ENCODE measurements at places on chromosomes 5 and 9.

DNA sequence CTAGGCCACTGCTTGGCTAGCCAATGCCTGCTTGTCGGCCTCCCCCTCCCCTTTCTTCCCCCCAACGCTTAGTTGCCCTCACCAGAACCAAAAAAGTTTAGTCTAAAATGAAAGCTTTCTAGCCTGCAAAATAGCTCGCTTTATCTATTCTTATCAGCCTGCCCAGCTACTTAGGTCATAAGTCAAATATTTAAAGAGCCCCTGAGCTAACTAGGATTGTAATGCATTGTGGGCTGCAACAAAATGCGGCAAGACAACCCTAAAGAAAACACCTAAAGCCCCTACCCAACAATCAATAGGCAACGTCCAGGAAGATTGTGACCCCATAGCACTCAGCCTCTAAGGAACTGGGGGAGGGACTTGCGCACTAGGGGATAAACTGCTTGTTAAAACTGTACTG is 38.6 kb upstream of the PCSK5 start:
- DNase-seq, result no peak

GRCh38 chr5:52987711-52988331 is 1.3 kb upstream of the ITGA2 start:
- no peak for DNase-seq

GRCh38 chr5:64923151-64923685 is 154.5 kb downstream of the CWC27 start:
- no peak for DNase-seq

DNA sequence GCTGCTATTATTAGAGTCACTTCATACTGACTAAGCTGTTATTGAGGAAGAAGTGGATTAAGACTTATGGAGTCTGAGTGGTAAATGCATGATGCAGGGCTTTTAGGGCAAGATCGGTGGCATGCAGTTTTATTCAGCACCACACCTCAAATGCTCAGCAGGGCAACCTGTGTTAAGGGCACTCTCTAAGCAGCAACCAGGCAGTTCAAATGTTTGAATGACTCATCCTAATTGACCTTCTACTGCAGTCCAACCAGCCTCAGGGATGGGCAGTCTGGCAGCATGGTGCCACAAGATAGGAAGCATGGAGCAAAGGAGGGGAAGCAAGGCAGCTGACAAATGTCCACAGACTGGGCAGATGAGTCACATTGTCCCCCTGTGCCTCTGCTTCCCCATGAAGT is 80.2 kb upstream of the MIER3 start:
- no peak for DNase-seq

DNA sequence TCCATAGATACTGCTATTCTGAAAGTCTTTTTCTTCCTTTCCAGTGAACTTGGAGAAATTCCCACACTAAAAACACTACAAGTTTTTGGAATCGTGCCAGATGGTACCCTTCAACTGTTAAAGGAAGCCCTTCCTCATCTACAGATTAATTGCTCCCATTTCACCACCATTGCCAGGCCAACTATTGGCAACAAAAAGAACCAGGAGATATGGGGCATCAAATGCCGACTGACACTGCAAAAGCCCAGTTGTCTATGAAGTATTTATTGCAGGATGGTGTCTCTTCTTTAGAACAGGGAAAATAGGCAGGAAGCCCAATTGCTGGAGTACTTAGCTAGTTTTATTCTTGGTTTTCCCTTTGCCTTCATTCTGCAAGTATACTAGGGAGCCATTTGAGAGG is 29.9 kb downstream of the SKP2 start:
- no peak for DNase-seq

GRCh38 chr5:169717288-169717687 is 80.2 kb downstream of the DOCK2 start:
- DNase-seq, result no peak

- DNase-seq, result no peak
Observed at GRCh38 chr5:63820577-63820976, 141.7 kb downstream of the HTR1A start.

- DNase-seq, result no peak
Observed at GRCh38 chr5:114858665-114859437, 310.9 kb downstream of the TRIM36 start.

DNA sequence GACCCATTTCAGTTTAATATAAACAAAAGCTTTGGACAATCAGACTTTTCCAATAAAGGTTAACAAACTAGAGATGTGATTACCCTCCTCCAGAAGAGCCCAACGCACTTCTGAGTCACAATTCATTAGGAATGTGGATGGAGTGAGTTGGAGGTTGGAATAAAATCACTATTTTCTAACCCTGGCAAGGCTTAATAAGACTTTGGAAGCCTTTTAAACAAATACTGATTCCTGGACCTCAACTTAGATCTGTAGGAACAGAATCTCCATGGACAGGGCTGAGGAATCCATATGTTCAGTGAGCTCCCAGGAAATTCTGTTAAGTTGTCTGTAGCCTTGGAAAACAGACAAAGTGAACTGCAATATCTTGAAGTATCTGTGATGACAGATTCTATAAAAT is 233.5 kb upstream of the ELL2 start:
- DNase-seq, result no peak

- no peak for DNase-seq
Observed at GRCh38 chr9:114031948-114032840, 45.9 kb downstream of the AMBP start.

- DNase-seq, result no peak
Observed at GRCh38 chr5:27701931-27702903, 663.8 kb upstream of the CDH9 start.

DNA sequence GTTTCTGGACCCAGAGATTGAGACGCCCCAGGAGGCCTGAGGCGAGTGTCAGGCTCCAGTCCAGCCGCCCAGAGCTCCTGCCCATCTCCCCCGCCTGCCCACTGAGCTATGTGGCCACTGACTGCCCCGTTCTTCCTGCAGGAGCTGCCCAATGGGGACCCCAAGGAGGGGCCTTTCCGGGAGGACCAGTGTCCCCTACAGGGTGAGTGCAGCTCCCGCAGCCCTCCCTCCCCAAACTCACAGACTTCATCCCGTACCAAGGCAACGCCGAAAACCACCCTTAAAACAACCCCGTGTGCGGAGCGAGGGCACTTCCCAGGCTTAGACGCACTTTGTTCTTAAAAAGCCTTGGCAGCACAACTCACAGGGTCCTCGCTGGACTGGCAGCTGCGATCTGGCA is 23.4 kb downstream of the NKD2 start:
- no peak for DNase-seq

- DNase-seq, result no peak
Observed at GRCh38 chr9:95204710-95205109, 112.8 kb downstream of the FANCC start.

DNA sequence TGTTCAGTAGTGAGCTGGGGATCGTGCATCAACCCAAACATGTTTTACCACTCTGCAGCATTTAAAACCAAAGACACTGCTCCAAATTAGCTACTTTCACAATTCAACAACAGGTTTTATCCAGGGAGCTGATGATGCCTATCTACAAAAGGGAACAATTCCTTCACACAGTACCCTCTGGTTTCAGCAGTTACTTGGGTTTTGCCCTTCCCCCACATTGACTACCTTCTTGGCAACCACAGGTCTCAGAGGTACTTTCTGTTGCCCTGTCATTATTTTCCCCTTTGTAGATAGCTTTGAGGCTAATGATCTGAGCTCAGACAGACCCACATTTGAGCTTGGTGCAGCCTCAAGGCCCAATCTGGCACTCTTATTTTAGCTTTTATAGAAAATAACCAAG is 96.1 kb downstream of the WDR41 start:
- no peak for DNase-seq

DNA sequence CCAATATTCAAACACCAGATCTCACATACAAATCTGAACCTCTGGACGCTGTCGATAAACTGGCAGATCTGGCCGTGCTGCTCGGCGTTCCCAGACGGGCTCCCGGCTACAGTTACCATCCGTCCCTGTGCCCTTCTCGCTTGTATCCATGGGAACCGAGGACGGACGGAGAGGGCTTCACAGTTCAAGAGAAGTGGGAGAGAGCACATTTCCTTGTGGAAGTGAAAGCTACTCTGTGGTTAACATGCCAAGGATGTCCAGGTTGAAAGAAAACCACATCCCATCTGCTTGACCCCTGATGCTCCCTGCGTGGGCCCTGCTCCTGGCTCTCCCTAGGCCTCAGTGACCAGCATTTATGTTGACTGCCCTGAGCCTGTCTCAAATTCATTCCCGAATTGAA is 6.3 kb upstream of the DBN1 start:
- DNase-seq, result no peak

DNA sequence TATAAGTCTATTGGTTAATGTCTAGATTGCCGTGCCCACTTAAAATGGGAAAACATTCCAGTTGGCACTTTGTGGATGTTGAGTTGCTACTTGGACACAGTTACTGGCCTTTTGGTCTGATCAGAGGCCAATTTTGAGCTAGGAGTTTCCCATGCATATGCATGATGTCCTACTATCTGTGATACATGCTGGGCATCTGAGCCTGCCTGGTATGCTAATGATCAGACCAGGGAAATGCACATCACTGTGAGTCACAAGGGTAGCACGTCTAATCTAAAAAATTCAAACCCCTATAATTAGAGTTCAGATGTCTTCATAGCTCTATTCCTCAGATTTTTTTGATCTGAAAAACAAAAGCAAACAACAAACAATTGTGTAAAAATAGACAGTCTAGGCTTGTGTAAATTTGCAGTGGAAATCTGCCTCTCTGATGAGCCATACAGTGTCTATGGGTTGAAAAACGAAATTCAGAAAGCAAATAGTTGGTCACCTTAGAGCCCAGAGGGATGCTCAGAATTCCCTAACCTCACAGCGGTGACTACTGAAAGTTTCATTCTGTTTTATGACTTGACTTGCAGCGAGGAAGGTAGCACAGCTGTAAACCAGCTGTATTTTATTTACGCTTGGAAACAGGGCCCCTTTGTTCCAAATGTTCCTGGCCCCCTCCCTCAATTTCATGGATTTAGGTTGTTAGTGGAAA is 37.3 kb downstream of the PALM2AKAP2 start:
- DNase-seq, result no peak

DNA sequence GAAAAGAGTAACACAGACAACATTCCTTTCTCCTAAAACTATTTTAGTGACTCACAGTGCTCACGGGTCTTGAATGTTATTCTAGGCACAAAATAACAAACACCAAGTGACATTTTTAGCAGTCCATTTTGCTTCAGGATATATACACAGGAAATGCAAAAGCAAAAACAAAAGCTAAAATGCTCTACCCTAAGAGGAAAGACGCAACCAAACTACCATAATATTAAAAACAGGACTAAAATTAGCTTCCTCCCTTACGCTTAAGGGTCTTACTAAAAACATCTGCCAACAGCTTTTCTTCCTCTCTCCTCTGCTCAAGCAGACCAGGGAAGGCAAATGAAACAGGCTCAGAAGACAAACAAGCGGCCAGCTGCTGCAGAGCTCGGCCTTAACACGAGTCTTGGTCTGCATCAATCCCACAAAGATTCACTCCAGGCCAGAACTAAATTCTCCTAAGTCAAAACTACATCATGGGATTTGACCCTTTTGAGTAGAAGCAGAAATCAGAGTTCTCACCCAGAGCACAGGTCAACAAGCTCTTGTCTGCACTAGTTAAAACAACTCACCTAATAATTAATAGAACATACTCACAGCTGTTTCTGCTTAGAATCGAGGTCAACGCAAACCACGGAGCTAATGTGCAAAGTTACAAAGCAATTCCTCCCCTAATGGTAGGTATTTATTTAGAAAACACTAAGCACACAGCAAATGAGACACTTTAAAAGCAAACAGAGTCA is 62.3 kb downstream of the RAPGEF1 start:
- no peak for DNase-seq

DNA sequence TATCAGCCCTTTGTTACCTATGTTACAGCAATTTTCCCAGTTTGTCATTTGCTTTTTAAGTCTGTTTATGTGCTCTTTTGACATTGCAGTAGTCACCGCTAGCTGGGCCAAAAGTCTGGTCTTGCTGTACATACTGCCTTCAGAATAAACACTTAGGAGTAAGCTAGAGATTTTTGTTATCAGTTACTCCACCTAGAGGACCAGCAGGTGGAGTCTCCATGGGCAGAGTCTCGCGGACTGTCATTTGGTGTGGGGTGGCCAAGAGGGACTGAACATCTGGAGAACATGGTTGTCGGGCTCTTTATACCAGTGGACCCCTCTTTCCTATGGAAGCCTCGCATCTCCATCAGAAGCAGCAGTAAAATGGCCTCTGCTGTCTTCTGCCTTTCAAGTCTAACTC is 10.8 kb upstream of the MGAT1 start:
- DNase-seq, result no peak

DNA sequence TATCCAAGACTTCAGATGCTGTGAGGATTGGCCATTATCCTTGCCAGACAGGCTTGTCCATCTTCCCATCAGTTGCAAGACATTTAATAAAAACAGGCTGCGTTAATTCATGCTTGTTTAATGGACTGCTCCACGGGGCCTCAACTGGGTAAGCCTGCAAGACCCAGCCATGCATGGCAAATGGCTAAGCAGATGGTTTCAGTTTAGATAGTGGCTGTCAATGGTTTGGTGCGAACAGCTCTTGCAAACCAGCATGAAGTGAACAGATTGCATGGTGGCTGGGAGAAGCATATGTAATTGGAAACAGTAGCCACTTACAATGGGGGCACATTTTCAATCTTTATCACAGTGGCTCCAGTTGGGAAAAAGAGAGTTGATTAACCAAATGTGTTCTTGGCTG is 628.2 kb upstream of the KLF4 start:
- DNase-seq, result no peak

DNA sequence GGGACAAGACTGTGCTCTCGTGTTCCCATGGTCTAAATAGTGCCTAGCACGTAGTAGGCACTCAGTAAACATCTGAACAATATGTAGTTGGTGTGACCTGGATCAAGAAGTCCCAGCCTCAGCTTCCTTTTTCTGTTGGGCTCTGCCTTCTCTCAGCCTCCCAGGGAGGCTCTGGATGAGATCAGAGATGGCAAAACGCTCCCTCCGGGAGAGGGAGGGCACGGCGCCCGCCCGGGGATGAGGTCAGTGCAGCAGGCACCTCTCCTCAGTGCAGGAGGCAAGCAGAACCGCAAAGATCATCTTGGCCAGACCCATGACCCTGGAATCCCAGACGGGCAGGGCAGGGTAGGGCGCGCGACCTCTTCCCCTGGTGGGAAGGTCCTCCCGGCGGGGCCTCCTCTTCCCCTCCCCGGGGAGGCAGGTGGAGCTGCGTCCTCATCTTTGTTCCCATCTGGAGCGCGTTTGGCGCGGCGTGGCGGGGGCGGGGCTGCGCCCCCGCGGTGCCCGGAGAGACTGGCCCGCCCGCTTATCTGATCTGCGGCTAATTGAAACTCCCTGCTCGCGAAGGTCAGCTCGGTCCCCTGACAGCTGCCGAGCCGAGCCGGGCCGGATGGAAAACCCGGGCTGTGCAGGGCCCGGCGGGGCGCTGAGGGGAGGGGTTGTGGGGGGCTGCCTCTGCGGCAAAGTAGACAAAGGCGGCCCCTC is 60.9 kb downstream of the CXXC5 start:
- peak; percentile 78 for DNase-seq

DNA sequence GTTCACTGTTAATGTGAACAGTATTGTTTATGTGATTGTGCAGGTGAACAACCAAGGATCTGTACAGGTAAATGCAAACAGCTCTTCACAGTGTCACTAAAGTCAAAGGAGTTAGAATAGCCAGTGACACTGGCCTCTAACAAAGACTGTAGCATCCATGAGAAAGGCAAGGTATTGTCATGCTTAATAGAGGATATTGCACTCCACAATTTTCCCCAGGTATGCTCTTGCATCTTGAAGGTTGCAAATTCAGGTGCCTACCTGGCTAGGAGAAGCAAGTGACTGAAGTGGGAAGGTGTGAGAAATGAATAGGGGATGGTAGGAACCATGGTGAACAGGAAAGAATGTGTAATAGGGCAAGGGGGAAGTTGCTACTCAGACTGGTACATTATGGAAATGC is 101.2 kb upstream of the EFNA5 start:
- DNase-seq, result no peak

GRCh38 chr5:141558150-141558549 is 60.6 kb downstream of the DIAPH1 start:
- DNase-seq, result no peak
